ENCODE measurements at places on chromosomes 12 and 14. TPM values are rescaled to one million over a fixed set of nuclear protein-coding genes. Genes with fewer than 3 reads are reported as not detected.

The PRR4 gene
- total RNA-seq = 2.6 TPM

The RIMKLB gene
- 76.2 TPM for total RNA-seq

The SLC4A8 gene
- total RNA-seq = 1.4 TPM

The PRR13 gene
- total RNA-seq = 104 TPM

The HELB gene
- total RNA-seq = 2.5 TPM

The ITGB7 gene
- 3.2 TPM for total RNA-seq

The ESPL1 gene
- total RNA-seq = 0.49 TPM

The GSG1 gene
- not detected for total RNA-seq

The SRP54 gene
- total RNA-seq = 48.7 TPM

The PAX9 gene
- total RNA-seq = 0.48 TPM

The LRRIQ1 gene
- 0.19 TPM for total RNA-seq

The GLIPR1L1 gene
- total RNA-seq = not detected

- no peak for DNase-seq
Observed at GRCh38 chr12:68630050-68630449, 19.4 kb downstream of the RAP1B start.

GRCh38 chr14:20655851-20656250 lies 14.4 kb upstream of the OR6S1 start:
- DNase-seq = no peak

DNA sequence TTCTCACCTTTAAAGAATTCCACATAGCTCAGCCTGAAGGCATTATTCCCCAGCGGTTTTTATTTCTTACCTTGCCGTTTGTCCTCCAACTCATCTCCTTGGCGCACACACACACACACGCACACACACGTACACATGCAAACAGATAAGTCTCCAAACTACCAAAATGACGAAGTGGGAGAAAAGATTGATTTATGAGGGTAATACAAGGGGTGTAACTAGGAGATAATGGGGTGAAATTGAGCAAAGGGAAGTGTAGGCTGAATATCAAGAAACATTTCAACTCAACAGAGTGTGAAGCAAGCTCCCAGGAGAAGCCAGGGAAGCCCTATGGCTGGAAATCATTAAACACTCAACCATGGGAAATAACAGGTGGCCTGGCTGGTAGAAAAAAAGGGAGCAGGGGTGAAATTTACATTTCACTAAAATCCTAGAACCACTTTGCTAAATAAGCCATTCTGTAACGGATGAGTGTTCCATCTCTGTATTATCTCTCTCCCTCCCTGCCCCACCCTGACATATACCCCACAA lies 41.0 kb downstream of the GRIN2B start:
- no peak for DNase-seq

GRCh38 chr14:55398679-55399078 lies 13.0 kb downstream of the ATG14 start:
- no peak for DNase-seq

DNA sequence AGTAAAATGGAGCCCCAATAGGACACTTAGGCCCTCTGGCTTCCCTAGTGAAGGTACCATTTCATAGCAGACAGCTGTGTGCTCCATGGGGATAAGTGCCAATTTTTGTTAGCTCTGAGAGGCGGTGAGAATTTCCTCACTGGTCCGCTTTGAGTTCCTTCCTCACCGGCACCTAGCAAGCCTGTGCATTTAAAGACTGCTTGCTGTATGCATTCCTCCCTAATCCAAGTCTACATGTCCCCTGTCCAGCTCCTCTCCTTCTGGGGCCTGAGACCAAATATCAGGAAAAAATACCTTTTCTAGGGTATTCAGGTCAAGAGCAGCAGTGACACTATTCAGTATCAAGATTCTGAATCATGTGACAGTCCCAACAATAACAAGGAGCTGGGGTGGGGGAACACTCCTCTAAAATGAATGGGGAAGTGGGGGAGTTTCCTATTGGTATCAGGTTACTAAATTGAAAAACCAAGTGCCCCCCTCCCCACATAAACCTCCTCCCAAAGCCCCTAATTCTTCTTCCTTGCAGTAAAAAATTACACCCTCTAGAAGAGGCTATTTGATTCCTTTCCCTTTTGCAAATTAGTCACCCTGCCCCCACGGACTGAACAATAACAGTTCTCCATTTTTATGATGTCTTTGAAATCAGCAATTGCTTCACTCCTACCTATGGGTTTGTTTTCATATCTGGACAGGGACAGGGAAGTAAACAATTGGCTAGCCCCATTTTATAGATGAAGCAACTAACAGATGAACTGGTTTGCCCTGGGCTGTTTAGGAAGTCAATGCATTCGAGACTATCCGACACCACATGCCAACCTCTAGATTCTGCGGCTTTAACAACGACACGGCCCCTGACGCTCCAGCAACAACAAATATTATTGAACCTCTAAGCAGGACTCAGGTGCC lies 28.9 kb downstream of the BCL11B start:
- DNase-seq = no peak

DNA sequence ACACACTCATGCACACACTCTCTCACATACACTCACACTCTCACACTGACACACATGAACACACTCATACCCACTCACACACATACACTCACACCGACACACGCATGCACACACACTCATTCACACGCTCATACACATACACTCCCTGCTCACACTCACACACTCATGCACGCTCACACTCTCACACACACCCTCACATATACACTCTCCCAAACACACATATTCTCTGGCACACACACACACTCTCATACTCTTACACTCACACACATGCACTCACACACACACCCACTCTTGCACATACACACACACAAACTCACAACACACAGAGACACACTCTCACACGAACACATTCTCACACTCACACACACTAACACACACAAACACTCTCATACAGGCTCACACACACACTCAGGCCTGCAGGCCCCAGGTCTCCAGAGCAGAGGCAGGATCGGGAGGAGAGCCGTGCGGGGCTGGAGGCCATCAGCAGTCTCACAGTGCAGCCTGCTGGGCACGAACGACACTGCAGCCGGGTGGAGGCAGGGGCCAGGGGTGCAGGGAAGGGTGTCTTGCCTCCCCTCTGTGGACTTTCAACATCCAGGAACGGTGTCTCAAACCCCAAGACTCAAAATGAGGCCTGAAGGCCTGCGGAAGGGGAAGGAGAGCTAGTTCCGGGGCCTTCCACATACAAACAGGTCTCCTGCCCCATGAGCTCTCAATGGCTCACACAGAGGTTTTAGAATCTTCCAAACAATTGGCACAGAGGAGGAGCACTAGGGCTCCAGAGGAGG lies 148.7 kb downstream of the ANO2 start:
- DNase-seq = peak; percentile 80

- no peak for DNase-seq
Observed at GRCh38 chr12:100058482-100059029, 73.8 kb upstream of the ANKS1B start.

DNA sequence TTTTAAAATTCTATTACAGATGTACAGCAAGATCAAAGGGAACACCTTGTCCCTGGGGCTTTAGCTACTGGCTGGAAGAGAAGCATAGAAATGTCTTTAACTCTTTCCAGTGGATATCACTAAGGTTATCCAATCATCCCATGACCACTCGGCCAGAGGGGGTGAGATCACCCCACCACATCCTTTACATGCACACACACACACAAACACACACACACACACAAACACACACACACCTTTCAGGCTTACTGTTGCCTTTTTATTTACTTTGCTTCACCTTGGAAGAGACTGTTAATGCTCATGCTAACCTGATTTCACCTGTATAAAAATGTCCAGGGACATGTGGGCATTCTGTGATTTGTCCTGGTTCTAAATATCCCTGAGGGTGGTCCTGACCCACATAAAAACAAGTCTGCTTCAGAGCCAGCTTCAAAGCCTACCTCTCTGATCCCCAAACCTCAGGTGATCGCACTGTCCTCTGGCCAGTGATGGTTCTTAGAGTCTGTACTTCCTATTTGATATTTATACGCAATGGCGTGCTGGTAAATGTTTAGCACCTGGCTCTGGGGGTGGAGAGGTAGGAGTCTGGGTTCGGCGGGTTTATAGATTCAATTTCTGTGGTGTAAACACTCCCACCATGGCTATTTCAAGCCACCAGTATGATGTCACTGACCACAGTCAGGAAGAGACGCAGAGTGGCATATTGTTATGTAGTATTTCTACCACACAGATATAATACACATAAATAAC lies 166.1 kb upstream of the EEA1 start:
- DNase-seq = no peak

DNA sequence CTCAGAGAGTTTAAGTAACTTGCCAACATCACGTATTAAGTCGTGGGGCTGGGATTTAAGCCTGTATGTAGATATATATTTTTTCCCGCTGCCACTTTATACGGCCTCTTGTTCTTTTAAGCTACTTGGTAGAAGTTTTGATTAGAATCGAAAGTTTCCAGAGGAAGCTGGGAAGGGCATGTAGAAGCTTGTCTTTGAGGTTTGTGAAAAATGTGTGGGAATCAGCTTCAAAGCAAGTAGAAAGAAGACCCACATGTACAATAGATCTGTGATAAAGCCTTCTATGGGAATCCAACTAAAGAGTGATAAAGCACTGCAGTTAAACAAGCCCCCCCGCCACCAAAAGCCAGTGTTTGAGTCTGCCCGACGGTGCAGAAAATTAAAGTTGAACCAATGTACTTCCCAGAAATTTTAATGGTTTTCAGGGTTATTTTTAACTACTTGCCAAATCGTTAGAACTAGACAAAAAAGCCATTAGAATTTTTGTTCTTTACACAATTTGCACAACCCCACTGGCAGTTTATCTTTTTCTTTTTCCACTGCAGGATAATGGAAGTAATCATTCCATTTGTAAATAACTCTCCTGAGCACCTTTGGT lies 25.5 kb downstream of the SERPINA11 start:
- DNase-seq = no peak

DNA sequence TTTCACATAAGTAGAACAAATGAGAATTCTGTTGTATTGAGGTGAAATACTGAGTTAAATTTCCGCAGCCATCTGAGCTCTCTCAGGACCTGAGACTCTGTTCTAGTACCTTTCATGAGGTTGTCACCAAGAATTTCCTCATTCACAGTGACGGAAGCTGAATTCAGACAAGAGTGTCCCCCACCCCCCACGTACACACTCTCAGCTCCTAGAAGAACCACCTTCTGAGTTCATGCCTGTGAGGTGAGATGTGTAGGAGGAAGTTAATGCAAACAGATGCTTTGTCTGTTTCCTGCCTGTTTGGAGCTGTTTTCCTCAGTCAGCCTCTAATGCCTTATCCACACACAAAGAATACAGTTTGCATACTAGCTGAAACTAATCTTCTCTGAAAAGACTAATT lies 18.2 kb downstream of the BICDL1 start:
- no peak for DNase-seq

- no peak for DNase-seq
Observed at GRCh38 chr12:130970165-130970907, 16.6 kb downstream of the ADGRD1 start.

- no peak for DNase-seq
Observed at GRCh38 chr14:102375119-102375518, 12.4 kb downstream of the TECPR2 start.

- DNase-seq = no peak
Observed at GRCh38 chr14:53865711-53866110, 90.9 kb downstream of the BMP4 start.

DNA sequence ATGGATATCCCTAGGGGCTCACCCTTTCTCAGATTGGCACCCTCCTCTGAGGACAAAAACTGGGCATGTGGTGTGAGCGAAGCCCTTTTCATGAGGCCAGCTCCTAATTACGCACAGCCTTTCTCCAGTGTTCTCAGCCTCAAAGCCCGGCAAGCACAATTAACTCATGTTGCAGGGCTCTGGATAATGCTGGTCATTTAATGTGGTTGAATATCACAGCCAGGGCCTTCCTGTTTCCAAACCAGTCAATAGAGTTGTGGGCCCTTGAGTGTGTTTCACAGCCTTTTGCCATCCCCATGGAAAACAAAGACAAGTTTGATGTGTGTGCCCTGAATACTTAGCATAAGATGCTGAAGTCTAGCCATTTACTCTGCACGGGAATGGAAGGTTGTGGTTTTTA lies 114.2 kb upstream of the ARHGAP5 start:
- no peak for DNase-seq

DNA sequence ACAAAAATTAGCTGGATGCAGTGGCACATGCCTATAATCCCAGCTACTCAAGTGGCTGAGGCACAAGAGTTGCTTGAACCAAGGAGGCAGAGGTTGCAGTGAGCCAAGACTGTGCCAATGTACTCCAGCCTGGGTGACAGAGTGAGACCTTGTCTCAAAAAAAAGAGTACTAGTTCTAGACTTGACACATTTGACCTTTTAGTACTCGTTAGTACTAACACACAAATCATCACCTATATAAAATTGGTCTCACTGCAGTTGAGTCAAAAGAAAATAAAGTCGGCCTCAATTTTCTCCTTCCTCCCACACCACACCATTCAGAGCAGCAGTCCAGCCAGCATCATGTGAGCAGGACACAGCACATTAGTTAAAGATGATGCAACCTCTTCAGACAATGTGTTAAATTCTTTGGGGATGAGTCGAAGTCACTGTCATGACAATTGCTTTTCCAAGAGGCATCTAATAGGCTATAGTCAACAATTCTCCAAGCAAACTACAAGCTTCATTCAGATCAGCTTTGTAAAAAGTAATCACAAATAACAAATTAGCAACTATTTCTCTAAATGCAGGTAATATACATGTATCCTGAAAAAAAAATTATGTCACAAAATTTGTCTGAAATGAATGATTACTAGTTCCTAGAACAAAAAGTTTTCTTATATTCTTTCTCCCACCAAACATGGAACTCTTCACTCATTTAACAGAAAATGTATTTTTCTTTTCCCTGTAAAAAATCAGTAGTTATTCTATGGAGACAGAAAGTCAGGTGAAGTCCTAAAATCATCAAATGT lies 55.6 kb downstream of the CLIP1 start:
- DNase-seq = no peak

- DNase-seq = peak; percentile 89
Observed at GRCh38 chr14:69715725-69716477, 51.0 kb upstream of the SRSF5 start.

GRCh38 chr12:53052419-53053217 lies 2.8 kb downstream of the TNS2 start:
- peak; percentile 95 for DNase-seq

DNA sequence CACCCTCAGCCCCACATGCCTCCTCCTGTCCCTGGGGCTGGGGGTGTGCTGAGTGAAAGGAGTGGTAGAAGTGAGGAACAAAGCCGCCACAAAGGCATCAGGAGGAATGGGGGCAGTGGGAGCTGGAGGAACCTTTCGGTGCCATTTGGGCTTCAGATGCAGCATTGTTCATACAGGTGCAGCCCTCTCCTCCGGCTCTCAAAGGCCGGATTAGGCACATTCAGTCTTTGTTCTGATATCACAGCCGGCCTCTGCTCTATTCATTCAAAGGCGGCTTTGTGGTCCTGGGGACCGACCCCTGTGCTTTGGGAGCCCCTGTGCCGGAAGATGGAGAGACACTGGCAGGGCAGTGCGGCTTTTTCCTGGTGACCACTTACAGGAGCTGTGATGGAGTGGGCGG lies 53.2 kb downstream of the SMOC1 start:
- no peak for DNase-seq

- DNase-seq = no peak
Observed at GRCh38 chr12:32987512-32987911, 90.9 kb upstream of the PKP2 start.

DNA sequence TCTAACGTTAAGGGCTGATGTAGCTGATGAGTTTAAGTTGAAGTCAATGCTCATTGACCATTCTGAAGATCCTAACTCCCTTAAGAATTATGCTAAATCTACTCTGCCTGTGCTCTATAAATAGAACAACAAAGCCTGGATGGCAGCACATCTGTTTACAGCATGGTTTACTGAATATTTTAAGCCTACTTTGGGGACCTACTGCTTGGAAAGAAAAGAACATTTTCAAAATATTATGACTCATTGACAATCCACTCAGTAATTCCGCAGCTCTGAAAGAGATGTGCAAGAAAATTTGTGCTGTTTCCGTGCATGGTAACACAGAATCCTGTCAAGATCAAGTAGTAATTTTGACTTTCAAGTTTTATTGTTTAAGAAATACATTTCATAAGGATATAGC lies 35.0 kb upstream of the NAV3 start:
- no peak for DNase-seq

All from aorta (tissue), 5 donors.